ENCODE measurements at places on chromosomes 5 and 9.

DNA sequence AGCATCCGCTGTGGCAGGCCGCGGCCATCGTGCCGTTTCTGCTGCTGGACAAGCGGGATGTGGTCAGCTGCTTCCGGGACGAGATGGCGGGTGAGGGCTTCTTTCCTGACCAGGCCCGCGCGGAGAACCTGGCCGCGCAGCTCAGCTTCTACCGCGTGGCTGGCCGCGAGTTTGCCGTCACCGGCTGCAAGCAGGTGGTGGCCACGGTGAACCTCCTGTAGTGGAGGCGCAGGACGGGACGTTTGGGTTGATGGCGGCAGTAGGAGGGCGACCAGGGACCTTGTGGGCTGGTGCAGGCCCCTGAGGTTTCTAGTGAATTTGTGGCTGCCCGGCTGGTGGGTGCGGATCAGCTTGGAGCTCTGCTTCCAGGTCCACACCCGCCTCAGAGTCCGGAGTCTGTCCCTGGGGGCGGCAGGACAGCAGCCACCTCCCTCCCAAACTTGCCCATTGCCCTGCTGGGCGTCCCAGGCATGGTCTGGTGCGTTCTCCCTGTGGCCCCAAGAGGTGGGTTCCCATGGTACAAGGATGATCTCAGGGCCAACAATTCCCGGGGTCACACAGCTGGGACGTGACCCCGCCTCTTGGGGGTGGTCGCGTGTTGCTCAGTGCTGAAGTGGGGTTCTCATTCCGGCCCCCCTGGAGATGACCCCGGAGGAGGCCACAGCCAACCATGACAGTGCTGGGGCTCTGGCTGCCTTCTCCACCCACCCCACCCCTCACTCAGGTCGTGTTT lies 2.4 kb downstream of the TOR4A start:
- DNase-seq = no peak

GRCh38 chr5:5306696-5307095 lies 115.8 kb upstream of the ICE1 start:
- no peak for DNase-seq

- DNase-seq = no peak
Measured at GRCh38 chr5:67012171-67012570, 184.4 kb downstream of the CD180 start.

GRCh38 chr5:1312993-1313833 lies 18.3 kb upstream of the TERT start:
- no peak for DNase-seq

DNA sequence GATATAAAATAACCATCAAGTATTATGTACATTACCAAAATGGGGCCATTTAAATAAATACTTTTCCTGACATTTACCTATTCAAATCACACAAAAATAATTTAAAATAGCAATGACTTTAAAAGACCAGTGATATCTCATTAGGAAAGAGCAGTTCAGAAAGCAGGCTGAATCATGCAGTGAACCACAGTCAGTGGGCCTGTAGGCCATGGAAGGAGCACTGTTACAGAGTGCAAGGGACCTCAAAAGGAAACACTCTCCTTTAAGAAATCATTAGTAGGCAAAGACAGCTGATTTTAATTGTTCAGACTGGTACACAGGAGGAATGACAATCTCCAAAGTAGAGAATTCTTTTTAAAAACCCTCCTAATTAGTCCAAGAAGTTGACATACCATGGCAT lies 283.5 kb upstream of the EFNA5 start:
- DNase-seq = no peak

GRCh38 chr9:99966716-99967115 lies 60.3 kb downstream of the STX17 start:
- DNase-seq = no peak

GRCh38 chr9:95840074-95840473 lies 35.4 kb upstream of the ERCC6L2 start:
- no peak for DNase-seq
